ENCODE measurements at places on chromosomes 16 and 17.

GRCh38 chr16:85402910-85403692, 210.0 kb upstream of the GSE1 start:
- no peak for DNase-seq

DNA sequence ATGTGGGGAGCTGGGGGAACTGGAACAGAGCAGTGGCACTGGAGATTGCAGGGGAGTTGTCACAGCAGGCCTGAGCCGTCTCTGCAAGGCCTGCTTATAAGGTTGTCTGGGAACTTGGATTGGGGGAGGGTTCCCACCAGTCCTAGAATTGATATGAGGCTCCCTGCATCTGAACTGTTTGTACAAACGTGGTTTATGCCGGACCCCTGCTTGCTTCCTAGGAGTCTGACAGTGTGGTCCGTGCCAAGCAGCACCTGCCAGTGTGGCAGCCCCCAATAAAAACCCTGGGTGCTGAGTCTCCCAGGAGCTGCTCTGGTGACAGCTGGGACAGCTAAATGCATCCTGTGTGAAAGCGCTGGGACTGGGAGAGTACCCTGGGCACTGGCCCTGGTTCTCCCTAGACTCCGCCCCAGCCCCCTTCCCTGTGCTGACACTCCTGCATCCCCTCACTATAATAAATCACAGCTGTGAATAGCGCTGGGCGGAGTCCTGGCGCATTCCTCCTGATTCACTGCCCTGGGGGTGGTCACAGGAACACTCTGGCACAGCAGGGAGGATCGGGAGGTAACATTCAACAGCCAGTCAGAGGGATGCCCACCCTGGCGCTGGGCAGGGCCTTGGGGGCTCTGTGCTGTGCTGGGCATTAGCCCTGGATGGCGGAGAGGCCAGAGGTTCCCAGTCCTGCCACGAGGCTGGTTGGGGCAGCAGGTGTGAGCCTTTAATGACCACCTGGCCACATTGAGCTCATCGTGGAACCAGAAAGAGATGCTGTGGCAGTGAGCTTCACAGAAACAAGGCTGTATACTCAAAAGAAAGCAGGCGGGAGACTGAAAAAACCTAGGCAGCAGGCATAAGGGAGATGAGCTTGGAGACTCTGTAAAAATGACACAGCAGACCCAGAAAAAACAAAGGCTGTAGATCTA, 45.6 kb downstream of the RMI2 start:
- DNase-seq, result no peak

GRCh38 chr16:820748-821147, 20.2 kb upstream of the GNG13 start:
- no peak for DNase-seq

GRCh38 chr17:8861495-8862181, 5.8 kb downstream of the PIK3R6 start:
- no peak for DNase-seq

GRCh38 chr17:13084420-13084819, 66.6 kb upstream of the ELAC2 start:
- DNase-seq, result no peak

- DNase-seq, result no peak
Observed at GRCh38 chr17:81039096-81039495, 4.1 kb downstream of the BAIAP2 start.

- no peak for DNase-seq
Observed at GRCh38 chr17:74566132-74566753, 1.1 kb downstream of the CD300H start.

GRCh38 chr16:18855196-18855595, 53.8 kb upstream of the ARL6IP1 start:
- no peak for DNase-seq

GRCh38 chr16:57668630-57669475, 747 bp downstream of the ADGRG3 start:
- DNase-seq, result no peak

- DNase-seq, result no peak
Observed at GRCh38 chr17:64736804-64737492, 74.8 kb upstream of the SMURF2 start.

- DNase-seq, result no peak
Observed at GRCh38 chr16:69324585-69325253, 5.7 kb downstream of the PDF start.

GRCh38 chr16:67562918-67563707, 787 bp downstream of the CTCF start:
- no peak for DNase-seq

- no peak for DNase-seq
Observed at GRCh38 chr17:61408151-61409041, 8.8 kb downstream of the TBX2 start.
